ENCODE measurements at places on chromosomes 7 and 10.

- no peak for DNase-seq
Measured at GRCh38 chr7:35022725-35023124, 14.6 kb downstream of the DPY19L1 start.

DNA sequence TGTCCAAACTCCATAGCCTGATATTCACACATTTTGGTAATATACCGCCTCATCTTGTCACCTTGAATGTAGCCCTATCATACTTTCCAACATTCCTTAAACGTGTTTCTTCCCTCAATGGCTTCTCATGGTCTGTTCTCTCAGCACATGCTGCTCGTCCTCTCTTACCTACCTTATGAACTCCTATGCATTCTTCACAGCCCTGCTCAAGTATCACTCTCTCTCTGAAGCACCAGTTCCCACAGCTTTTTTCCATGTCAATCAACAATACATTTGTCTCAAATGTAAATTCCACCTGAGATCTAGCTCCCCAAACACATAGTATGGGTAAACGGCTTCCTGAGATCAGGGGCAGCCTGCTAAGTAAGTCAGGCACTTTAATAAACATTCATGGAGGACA, 85.2 kb upstream of the ZMIZ1 start:
- DNase-seq, result no peak

GRCh38 chr7:44283381-44284211, 41.8 kb downstream of the CAMK2B start:
- DNase-seq, result no peak

DNA sequence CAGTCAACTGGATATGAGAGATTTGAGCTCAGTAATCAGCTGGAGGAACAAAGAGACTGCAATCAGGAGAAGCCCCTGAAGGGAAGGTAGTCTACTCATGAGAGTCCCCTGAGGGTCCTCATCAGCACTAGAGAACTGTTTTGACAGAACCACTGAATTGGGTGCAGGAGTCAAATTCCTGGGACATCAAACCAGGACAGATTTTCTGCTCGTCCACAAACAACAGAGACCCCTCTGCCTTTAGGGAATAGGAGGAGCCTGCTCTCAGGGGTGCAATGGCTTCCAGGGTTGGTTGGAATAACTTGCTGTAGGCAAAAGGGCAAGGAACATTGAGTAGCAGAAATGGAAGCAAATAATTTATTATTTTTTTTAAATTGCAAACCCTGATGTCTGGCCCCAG, 21.9 kb upstream of the NEUROD6 start:
- no peak for DNase-seq
